ENCODE measurements at places on chromosomes 1 and 21.

- no peak for DNase-seq
These were observed 9.9 kb upstream of the CFHR4 start for GRCh38 chr1:196877964-196878363.

- DNase-seq, result no peak
These were observed 256.3 kb upstream of the ADGRL4 start for GRCh38 chr1:79262745-79263258.

GRCh38 chr1:190904091-190904695 lies 426.5 kb upstream of the BRINP3 start:
- DNase-seq, result no peak

DNA sequence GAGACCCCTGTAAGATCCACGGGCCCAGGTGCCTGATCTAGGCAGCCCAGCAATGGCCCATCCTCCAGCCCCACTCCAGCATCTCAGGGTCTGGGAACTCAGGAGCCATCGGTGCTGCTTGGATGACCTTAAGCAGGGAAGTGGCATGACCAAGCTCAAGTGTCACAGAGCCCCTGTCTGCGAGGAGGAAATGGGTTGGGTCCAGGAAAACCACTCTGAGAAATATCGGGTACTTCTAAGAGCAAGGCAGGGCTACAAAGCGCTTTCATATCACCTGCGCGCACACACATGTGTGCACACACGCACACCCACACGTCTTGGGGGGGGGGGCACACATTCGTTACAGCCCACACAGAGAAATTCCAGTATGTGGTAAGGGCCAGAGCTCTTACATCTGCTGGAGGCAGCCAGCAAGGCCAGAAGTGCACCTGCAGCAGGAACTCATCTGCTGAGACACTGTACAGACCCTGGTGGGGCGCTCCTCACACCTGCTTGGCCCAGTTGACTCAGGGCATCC lies 32.6 kb upstream of the SPOCD1 start:
- DNase-seq, result peak; percentile 10

DNA sequence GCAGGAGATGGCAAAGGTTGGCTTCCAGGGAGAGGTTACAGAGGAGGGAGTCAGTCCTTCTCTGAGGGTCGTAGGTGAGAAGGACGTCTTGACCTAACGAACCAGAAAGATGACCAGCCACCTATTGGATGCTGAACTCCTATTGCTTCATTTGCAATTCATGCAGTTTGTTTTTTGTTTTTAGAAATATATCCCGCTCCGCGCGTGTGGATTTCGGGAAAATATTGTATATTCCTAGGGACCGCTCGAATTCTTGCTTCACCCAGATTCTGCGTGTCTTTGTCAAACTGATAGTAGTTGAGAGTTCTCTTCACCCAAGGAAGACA lies 564 bp downstream of the DISP1 start:
- DNase-seq, result no peak

All from stimulated activated CD4-positive, alpha-beta T cell treated with anti-CD3 and anti-CD28 coated beads, Interleukin-15, amount 100 ng/mL, for 1 hour (primary cell).